Calu3 (cell line): ENCODE measurements at places on chromosomes 11 and 22. TPM values are rescaled to one million over a fixed set of nuclear protein-coding genes. Genes with fewer than 3 reads are reported as not detected.

The ARAP1 gene
- 53.0 and 61.3 TPM in 2 replicates for total RNA-seq

DNA sequence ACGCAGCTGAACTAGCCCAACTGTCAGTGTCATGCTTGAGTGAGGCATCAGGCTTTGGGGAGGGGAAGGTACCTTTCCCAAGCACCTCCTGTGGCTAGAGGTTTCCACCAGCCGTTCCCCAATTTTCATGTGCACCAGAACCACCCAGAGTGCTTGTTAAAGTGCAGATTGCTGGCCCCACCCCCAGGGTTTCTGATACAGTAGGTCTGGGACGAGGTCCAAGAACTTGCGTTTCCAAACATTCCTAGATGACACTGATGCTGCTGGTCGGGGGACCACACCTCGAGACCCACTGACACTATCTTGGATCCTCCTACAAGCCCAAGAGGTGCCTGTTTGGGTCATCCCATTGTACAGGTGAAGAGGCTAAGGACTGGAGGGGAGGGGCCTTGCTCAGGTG, 59.8 kb downstream of the PDE2A start:
- DNase-seq: no peak
- no peak overlapping the region for H3K4me3 ChIP-seq
- H3K27ac ChIP-seq: no peak overlapping the region
- no peaks in the 10 kb centered on the region for H3K36me3 ChIP-seq

- peaks cover 11% of the 10 kb centered on the region for H3K36me3 ChIP-seq
- H3K4me1 ChIP-seq: peaks cover 20% of the 10 kb centered on the region
- no peaks in the 10 kb centered on the region for H3K27me3 ChIP-seq
- no peak for DNase-seq
Measured at GRCh38 chr22:43101306-43101705, 9.2 kb upstream of the BIK start.

The KRTAP5-11 gene
- not detected in 2 replicates for total RNA-seq

- peaks cover 41% of the 10 kb centered on the region for H3K4me1 ChIP-seq
- H3K27ac ChIP-seq: no peak overlapping the region
- H3K27me3 ChIP-seq: no peaks in the 10 kb centered on the region
- H3K36me3 ChIP-seq: no peaks in the 10 kb centered on the region
Measured at GRCh38 chr22:17974087-17974486, 50.3 kb downstream of the MICAL3 start.

DNA sequence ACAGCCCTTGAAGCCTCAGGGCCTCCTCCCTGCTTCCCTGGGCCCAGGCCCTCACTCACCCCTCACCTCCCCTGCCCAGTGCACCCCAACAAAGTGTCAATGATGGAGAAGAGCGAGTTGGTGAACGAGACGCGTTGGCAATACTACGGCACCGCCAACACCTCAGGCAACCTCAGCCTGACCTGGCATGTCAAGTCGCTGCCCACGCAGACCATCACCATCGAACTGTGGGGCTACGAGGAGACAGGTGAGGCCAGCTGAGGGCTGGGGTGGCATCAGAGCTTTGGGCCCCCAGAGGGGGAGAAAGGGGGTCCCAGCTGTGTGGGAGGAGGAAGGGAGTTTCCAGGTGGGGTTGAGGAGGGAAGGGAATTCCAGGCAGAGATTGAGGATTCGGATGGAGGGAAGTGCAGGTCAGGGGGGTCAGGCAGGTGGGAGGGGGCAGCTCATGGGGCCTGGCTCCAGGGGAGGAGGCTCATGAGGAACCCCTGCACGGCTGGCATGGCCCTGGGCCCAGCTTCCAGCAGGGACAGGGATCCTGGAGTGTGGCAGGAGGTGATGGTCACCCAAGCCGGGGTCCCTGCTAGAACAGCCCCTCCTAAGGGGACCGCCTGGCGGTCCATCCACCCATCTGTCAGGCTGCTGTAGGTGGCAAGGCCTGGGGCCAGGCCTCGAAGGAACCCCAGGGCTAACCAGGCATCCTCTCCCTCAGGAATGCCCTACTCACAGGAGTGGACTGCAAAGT, 2.9 kb downstream of the SUSD2 start:
- H3K27ac ChIP-seq: no peak overlapping the region
- H3K36me3 ChIP-seq: peaks cover 2% of the 10 kb centered on the region
- no peak overlapping the region for H3K4me3 ChIP-seq
- no peak for DNase-seq
- H3K4me1 ChIP-seq: peaks cover 8% of the 10 kb centered on the region

The CARD16 gene
- 8.8 and 13.0 TPM in 2 replicates for total RNA-seq

DNA sequence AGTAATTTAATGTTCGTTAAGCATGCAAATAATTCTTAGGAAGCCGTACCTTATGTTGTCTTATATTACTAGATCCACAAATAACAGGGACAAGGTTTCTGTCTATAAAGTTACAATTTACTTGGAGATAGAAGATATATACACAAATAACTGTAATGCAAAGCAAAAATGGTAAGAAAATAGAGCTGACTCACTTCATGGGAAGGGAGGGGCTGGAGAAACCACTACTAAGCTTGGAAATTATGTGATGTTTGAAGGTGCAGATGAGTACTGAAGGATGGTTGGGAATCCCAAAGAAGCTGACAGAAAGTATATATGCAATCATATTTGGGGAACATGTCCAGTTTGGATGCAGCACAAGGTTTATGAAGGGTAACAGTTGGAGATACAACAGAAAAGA, 4.0 kb downstream of the NPAT start:
- H3K4me3 ChIP-seq: no peak overlapping the region
- H3K36me3 ChIP-seq: peaks cover 9% of the 10 kb centered on the region
- H3K4me1 ChIP-seq: peaks cover 30% of the 10 kb centered on the region
- no peaks in the 10 kb centered on the region for H3K27me3 ChIP-seq
- H3K27ac ChIP-seq: no peak overlapping the region

DNA sequence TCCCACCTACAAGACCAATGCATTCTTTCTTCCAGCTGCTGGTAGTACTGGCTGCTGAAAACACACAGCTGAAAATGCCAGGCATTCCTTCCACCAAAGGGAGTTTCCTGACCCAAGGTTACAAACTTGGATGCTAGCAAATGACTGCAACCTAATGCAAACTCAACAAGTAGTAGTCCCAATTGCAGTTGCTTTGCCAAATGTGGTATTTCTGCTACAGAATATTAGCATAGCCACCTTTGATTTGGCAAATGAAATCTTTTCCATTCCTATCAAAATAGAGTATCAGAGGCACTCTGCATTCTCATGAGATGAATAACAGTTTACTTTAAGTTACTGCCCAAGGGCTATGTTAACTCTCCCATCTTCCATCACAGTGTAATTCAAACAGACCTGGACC, 172.0 kb upstream of the ARHGAP42 start:
- no peak overlapping the region for H3K27ac ChIP-seq
- no peaks in the 10 kb centered on the region for H3K36me3 ChIP-seq
- H3K4me3 ChIP-seq: no peak overlapping the region
- no peaks in the 10 kb centered on the region for H3K4me1 ChIP-seq
- H3K27me3 ChIP-seq: peaks cover 14% of the 10 kb centered on the region
- no peak for DNase-seq

- no peak for DNase-seq
- H3K27ac ChIP-seq: no peak overlapping the region
- H3K4me3 ChIP-seq: no peak overlapping the region
- no peaks in the 10 kb centered on the region for H3K4me1 ChIP-seq
- no peaks in the 10 kb centered on the region for H3K27me3 ChIP-seq
Measured at GRCh38 chr11:67667490-67668191, 6.8 kb downstream of the ALDH3B2 start.

DNA sequence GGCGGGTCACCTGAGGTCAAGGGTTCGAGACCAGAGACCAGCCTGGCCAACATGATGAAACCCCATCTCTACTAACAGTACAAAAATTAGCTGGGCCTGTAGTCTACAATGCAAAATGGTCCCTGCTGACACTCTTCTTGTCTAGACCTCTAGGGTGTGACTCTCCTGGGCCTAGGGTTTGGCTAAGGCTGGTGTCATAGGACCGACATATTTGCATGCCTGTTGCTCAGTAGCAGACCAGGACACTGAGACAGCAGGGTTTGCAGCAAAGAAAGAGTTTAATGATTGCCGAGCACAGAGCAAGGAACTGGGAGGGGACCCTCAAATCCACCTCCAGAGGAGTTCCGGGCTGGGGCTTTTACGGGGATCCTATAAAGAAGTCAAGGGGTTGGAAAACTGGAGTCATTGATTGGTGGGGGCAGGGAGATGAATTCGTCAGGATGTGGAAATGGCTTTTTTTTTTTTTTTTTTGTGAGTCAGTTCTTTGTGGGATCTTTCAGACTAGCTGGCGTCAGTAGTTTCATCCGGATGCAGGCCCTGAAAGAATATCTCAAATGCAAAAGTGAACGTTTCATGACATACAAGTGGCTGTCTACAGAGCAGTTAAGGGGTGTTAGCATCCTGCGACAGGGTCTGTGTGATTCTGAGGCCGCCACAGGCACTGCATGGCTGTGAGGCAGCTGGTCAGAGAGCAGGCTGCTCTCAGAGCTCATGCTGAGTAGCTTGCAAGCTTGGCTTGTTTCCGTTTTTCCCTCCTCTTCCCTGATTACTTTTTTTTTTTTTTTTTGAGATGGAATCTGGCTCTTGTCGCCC, 27.2 kb upstream of the A4GALT start:
- H3K27ac ChIP-seq: no peak overlapping the region
- DNase-seq: no peak
- peaks cover 3% of the 10 kb centered on the region for H3K36me3 ChIP-seq
- H3K4me1 ChIP-seq: peaks cover 6% of the 10 kb centered on the region

The GSC2 gene
- not detected in 2 replicates for total RNA-seq

DNA sequence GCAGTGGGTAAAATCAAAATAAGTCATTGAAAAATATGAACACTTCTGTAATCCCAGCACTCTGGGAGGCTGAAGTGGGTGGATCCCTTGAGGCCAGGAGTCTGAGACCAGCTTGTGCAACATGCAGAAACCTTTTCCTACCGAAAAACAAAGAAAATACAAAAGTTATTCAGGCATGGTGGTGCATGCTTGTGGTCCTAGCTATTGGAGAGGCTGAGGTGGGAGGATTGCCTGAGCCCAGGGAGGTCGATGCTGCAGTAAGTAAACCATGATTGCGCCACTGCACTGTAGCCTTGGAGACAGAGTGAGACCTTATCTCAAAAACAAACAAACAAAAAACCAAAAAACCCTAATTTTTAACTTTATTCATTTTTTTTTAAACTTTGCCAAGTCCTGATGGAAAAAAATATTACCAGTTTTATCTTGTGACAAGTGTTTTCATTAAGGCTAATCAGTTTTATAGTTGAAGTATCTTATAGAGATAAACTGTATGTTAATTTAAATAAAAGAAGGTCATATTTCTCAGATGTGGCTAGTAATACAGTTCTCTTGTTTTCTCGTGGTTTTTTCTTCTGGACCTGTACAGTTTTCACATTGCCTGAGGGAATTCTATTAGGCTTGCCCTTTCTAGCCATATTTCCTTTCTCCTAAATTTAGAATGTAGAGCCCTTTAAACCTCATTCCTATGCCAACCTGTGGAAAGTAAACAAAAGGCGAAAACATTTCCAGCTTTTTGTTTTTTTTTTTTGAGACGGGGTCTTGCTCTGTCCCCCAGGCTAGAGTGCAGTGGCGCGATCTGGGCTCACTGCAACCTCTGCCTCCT, 9.4 kb downstream of the HIPK3 start:
- H3K27me3 ChIP-seq: no peaks in the 10 kb centered on the region
- no peak overlapping the region for H3K4me3 ChIP-seq
- no peaks in the 10 kb centered on the region for H3K36me3 ChIP-seq
- DNase-seq: peak; percentile 59

DNA sequence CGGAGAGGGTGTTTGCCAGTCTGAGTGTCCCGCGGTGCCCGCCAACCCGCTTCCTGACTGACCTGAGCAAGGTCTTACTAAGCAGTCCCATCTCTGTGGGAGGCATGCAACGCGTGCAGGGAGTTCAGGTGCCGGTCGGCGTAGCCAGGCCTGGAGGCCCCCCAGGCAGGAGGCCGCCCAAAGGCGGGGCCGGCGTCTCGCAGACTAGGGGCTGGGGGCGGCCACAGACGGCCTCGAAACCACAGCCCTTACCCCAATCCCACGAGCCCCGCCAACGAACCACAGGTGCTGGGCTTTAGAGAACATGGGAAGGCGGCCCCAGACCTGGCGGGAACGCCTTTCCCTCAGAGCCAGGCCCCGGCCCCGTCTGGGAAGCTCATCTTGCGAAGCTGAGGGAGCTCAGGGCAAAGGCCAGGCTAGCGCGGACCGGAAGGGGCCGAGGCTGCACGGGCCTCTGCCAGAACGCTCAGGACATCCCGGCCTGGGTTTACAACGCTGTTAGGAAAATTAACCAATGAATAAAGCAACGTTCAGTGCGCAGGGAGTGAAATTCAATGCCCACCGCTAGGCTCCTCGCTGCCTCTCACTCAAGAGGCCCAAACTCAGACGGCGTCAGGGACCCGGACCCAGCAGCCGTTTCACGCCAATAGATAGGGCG, 2.1 kb upstream of the MTFP1 start:
- peaks cover 80% of the 10 kb centered on the region for H3K36me3 ChIP-seq
- H3K4me1 ChIP-seq: peaks cover 50% of the 10 kb centered on the region
- DNase-seq: peak; percentile 58
- peak overlapping the region; percentile 87 for H3K27ac ChIP-seq

The PNPLA5 gene
- total RNA-seq: not detected in 2 replicates

DNA sequence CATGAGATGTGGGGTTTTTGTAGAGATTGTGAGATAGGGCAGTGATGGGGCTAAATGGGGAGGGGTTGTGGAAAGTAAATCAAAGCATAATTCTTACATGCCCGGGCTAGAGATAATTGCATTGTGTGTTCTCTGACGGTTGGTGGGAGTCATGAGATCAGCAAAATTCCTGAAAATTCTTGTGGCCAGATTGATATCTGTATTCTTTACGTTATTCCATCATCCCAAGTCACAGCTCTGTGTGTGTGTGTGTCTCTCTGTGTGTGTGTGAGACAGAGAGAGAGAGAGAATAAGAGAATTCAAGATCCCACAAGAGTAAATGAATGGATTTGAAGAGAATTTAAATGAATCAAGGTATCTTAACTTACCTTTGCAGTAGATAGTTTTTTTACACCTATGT, 138.6 kb upstream of the ARHGAP20 start:
- H3K27ac ChIP-seq: no peak overlapping the region
- peaks cover 34% of the 10 kb centered on the region for H3K27me3 ChIP-seq
- no peak for DNase-seq
- no peaks in the 10 kb centered on the region for H3K36me3 ChIP-seq
- no peaks in the 10 kb centered on the region for H3K4me1 ChIP-seq
- no peak overlapping the region for H3K4me3 ChIP-seq

DNA sequence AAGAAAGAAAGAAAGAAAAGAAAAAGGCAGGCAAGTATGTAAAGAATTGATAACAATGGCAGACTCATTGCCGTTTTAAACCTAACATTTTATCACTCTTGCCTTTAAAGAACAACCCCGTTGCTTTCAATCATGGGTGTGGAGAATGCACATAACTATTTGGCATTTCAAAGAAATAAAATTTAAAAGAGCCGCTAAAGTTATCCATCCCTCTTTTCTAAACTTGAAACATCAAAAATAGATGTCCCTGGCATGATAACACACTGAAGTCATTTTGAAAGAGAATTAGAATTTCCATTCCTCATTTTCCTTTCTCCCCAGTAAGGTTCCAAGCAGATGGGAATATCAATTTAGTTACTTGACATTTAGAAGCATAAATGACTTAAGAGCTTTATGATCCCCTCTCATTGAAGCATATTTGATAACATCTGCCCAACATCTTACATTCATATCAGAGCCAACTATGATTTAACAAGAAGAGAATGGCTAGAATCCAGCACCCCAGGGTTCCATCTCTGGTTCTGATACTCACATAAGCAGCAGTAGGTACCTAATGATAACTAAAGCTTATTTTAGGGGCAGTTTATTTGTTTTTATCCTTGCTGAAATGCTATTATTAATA, 529.6 kb upstream of the LRRC4C start:
- no peaks in the 10 kb centered on the region for H3K4me1 ChIP-seq
- no peak overlapping the region for H3K27ac ChIP-seq
- H3K4me3 ChIP-seq: no peak overlapping the region
